Lung microvascular endothelial cell (primary cell): ENCODE measurements at places on chromosomes 4 and X.

DNA sequence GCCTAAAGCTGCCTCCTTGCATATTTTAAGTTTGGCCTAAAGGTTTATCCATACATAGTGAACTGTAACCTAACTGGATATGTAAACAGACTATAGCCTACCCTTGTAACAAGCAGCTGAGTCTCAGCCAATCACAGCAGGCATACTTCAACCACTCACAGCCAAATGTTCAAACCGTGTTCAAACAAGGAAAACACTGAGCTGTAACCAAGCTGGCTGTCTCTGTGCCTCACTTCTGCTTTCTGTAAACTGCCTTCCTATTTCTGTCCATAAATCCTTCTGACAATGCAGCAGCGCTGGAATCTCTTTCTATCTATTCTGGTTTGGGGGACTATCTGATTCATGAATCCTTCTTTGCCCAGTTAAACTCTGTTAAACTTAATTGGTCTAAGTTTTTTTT lies 16.4 kb downstream of the DSPP start:
- DNase-seq = no peak

DNA sequence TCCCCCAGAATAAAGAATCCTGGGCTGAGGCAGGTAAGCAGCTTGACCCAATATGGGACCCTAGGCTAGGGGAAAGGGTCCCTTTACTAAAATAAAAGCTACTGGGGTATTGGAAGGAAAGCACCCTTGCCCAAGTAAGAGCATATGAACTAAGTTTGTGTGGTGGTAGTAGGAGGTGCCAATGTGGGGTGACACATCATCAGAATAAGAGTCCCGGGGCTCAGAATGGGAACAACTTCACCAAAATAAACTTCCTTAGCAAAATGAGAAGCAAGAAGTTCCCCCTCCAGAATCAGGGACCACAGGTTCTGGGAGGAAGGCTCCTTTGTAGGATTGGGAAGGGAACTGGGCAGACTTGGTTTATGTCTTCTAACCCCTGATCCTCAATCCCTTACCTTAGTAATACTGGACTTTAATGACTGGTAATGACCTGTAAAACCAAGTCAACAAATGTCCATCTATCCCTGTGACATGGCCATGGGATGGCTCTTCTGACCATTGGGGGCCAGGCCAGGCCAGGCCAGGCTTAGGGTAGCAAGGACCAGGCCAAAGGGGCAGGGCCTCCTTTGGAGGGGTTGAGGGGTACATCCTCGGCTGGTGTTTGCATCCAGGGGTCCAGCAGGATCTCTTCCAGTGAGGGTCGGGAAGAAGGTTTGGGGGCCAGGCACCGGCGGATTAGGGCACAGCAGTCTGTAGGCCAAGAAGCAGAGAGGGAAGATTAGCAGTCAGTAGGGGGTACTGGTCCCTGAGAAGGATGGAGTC lies 2.3 kb upstream of the SLC35A2 start:
- no peak for DNase-seq

GRCh38 chrX:18931972-18932371 lies 51.9 kb downstream of the PHKA2 start:
- peak; percentile 36 for DNase-seq

DNA sequence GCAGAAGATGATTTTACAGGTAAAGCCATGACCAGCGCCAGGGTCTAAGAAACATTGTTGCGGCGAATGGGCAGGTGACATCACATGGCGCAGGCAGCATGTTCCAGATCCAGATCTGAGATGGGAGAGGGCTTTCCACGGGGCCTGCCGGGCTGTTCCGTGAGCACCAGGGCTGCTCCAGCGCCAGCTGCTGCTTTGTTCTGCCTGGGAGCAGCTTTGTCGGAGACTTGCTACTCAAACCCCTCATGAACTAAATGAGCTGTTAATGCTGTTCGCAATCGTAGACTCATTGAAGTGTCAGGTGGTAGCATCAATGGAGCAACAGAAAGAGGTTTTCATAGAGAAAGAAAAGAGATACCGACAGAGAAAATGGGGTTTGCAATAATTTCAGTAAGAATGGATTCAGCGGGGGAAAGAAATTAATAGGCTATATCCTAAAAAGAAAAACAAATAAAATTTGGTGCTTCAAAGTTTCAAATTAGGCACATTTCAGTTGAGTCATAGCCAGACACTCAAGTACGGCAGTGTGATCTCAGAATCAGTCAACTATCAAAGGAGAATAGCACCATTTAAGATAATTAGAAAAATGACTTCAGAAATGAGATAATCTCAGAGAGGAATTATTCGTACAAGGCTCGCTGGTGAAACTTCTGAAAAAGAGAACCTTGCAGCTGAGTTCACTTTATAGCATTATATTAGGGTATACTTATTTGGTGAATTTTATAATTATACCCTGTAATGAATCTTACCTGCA lies 23.9 kb downstream of the SORBS2 start:
- no peak for DNase-seq

DNA sequence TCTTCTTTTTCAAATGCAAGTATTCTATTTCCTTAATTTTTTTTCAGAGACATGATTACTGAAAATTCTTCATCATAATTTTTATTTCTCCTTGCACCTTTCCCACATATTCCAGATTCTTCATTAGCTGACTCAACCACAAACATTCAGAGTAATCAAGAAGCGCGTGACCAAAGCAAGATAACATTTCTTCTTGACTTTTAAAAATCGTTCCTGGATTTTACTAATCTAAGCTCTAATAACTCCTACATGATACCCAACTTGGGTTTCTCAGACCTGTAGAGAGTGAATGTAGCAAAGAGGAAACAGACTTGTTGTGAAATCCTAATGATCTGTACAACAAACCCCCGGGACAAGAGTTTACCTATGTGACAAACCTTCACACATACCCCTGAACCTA lies 615.0 kb downstream of the TMA16 start:
- no peak for DNase-seq

- peak; percentile 83 for DNase-seq
Observed at GRCh38 chrX:129925305-129926092, 19.5 kb downstream of the UTP14A start.

DNA sequence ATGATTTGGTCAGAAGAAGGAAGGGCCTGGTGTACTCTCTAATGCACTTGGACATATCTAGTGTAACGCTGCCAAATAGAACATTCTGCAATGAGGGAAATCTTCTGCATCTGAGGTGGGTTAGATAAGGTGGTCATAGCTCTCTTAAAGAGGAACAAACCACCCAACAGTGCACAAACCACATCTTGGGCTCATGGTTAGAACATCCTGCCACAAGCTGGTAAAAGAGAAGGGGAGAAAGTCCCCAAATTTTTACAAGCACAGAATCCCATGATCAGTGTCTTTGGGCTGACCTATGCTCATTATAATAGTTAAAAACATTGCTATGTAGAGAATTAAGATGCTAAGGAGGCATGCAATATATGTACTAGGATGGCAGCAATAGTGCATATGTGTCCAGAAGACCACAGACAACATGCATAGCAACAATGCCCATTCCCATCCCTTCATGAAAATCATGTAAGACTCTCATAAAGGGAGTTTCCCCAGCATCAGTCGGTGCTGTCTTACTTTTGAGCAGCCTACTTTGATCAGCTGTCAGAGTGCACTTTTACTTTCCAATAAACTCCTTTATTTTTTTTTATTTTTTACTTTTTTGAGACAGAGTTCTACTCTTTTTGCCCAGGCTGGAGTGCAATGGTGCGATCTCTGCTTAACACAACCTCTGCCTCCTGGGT lies 99.7 kb upstream of the SLC7A11 start:
- no peak for DNase-seq

GRCh38 chr4:24988776-24989175 lies 42.0 kb downstream of the LGI2 start:
- DNase-seq = peak; percentile 78

DNA sequence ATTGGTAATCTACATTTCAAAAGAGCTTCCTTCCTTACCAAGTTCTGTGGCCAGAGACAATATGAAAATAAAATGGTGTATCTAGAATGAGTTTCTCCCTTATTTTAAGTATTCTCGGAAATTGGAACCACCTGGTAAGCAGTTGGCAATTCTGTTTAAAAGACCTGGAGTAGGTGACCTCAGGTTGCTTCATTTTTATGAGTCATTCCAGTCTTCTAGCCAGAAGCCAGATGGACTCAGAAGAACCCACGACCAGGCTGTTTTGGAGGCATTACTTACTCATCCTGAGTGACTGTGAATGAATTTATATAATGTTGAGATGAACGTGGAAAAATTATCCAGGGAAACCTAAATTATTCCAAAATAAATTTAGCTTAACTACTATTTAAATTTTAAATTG lies 9.1 kb downstream of the BMPR1B start:
- no peak for DNase-seq

DNA sequence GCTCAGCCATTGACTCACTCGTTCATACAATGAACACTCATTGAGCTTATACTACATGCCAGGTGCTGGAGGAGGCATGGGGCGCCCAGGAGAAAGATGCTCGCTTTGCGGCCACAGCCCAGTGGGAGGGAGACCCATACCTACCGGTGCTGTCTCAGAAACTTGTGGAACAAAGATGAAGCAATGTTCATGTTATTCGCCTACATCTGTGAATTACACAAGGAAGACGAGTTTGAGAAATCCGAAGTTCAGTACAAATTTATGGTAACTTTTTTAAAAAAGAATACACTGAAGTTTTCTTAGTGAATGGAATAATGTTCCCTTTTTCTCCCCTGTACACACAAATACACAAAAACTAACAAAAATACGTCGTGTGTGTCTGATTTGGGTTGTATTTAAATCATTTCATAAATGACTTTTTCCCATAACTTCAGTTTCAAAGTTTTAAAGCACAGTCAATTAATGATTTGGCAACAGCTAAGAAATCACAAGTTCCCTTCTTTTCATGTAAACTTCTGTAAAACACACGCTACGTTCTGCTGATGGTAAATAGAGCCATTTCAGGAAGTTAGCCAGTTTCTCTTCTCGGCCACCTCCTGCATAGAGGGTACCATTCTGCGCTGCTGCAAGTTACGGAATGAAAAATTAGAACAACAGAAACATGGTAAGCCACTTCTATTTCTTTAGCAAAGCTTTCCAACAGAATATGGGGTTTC lies at the start of gene TLR8:
Gene TLR8 (plus strand): TSS at position 575 of the 716 bp plus-strand sequence. CDS start 87 bp downstream, at position 662.
- DNase-seq = no peak

DNA sequence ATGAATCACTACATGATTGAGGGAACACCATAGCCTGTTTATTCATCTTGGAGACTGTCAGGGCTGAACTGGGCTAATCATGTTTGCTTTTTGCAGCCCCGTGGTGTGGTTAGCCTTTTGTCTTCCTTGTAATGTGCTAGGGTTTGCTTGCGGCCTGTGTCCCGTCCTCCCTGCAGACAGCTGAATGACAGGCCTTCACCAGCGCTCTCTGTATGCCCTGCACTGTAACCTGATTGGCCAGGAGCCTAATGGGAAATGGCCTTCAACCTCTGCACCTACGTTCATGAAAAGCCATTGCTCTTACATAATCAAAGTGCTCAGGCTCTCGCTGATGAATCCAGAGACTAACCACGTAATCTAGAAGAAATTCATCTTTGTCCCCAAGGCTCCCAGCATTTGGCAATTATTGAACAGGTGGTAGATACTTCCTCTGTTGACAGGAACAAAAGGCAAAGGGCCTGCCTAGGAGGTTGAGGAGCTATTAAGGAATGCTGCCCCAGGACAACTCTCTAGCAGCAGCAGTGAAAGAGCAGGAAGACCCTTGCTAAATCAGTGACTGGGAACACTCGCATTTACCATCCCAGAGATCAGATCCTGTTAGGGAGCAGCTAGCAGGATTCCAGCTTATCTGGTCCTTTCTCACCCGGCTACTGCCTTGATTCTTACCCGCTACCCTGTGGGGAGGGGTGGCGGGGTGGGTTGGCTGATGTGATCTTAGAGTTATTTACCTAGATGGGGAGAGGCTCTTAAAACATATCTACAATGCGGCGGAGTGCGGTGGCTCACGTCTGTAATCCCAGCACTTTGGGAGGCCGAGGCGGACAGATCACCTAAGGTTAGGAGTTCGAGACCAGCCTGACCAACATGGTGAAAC lies 42.3 kb upstream of the FAT1 start:
- DNase-seq = no peak

- no peak for DNase-seq
Observed at GRCh38 chrX:10310511-10310910, 153.7 kb downstream of the CLCN4 start.

- DNase-seq = peak; percentile 35
Observed at GRCh38 chr4:2797545-2798305, 4.8 kb downstream of the SH3BP2 start.

GRCh38 chrX:70044541-70045245 lies 5.0 kb downstream of the AWAT2 start:
- peak; percentile 31 for DNase-seq

DNA sequence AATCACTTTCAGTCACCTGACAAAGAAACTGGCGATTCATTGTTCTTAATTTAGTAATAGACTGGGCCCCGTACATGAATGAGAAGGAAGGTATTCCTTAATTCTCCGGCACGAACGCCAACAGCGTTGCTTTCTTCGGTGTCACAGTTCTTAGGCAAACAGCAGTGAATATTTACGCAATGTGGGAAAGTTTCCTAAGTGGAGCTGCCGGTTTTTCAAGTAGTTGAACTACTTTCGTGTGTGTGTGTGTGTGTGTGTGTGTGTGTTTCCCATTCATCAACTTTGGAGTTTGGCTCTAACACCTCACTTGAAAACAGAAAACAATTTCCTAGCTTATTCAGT lies 651 bp downstream of the NXT2 start:
- DNase-seq = no peak

DNA sequence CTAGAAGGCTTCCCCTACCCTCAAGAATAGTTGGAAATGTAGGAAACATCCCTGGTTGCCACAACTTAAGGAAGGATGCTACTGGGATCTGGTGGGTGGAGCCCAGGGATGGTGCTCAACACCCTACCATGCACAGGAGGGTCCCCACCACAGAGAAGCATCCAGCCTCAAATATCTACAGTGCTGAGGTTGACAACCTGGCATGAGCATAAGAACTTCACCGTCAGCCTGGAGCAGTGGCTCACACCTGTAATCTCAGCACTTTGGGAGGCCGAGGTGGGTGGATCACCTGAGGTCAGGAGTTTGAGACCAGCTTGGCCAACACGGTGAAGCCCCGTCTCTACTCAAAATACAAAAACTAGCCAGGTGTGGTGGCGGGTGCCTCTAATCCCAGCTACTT lies 24.0 kb upstream of the ASMTL start:
- no peak for DNase-seq

GRCh38 chrX:38937400-38937799 lies 136.1 kb downstream of the MID1IP1 start:
- DNase-seq = no peak

DNA sequence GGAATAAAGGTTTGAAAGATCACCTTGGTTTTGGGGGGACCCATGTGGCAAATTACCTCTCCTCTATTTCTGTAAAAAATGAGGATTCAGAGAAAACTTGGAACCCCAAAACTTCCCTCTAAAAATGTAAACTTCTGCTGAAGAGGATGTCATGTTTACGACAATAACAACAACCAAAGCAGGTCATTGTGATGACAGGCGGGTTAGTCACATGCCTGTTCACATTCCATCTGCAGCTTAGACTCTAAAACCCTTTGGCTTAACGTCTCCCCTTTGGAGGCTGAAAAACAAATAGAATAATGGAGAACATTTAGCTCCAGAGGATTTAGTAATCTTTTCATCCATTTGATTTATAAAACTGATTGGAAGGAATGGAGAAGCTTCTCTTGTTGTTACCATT lies 75.0 kb upstream of the FAM9C start:
- peak; percentile 28 for DNase-seq

GRCh38 chrX:82816562-82816961 lies 691.5 kb upstream of the POU3F4 start:
- no peak for DNase-seq

GRCh38 chr4:36532670-36533379 lies 251.4 kb downstream of the DTHD1 start:
- DNase-seq = no peak
